Renal cortex interstitium (tissue), 15 donors: ENCODE measurements at places on chromosomes 7 and 10. TPM values are rescaled to one million over a fixed set of nuclear protein-coding genes. Genes with fewer than 3 reads are reported as not detected.

GRCh38 chr10:33913194-33913593 lies 578.7 kb upstream of the NRP1 start:
- DNase-seq = no peak

DNA sequence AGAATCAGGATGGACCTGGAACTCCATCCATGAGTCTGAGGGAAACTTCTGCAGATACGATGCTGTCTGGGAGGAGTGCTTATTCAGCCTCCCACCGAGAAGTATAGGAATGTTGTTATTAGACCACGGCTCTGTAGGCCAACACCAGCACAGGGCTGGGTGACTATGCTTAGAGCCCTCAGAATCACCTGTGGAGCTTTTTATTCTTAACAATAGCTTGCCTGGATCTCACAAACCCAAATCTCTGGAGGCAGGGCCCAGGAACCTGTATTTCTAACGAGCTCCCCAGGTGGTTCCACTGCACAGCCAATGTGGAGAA lies 55.6 kb upstream of the ARID5B start:
- no peak for DNase-seq

EVX1 gene
- polyA plus RNA-seq = 0.11 TPM

MINDY4 gene
- 26.9 TPM for polyA plus RNA-seq

FOXI2 gene
- polyA plus RNA-seq = 1.1 TPM

DNA sequence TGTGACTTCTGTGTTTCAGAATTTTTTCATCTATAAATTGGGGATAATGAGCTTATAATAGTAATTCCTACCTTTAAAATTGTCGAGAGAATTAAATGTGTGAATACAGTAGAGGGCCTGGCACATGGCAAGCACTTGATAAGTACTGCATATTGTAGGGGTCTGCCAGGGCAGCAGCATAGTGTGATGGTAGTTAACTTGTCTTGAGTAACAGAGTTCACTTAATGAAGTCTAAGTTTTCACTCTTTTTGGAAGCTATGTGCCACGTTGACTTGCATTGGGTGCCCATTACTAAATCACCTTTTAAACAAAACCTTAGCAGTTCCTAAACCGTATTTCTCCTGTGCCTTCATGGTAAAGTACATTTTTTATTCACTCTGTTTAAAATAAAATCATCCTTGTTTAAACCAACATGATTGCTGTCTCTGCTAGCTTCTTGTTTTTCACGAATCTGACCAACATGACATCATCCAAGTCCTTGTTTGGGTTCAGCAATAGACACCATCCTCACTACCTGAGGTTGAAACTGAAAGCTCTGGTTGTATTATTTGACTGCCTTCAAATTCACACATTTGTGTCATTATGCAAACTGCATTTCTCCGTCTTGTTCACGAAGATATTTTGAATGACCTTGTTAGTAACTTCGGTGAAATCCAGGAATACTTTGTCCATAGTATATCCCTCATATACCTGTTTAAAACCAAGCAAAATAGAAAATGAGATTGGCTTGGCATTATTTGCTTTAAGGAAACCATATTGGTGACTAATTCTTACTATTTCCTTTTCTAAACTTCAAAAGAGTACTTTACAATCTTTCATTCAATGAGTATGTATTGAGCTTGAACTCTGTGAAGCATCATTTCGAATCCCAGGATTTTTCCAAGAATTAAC lies 340.2 kb downstream of the SUGCT start:
- no peak for DNase-seq
